Fibroblast of lung (primary cell): ENCODE measurements at places on chromosomes 2 and 18.
A peak's percentile ranks its signal among the peaks of the same experiment; 100 is the strongest.

DNA sequence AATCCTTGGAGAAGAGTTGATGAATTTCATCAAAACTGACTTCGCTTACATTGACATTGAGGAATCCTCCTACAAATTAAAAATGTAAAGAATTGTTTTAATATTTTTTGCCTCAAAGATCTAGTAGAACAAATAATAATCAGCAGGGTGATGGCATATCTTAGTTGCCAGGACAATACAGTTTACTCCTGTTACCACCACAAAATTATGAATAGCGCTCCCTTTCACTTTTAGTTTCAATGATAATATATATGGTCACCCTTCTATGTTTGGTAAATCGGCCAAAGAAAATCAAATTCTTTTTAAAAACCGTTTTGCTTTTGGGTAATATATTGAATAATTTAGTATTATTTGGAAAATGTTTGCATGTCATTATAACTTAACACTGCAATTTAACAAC is 39.0 kb downstream of the B4GALT6 start:
- DNase-seq: no peak

DNA sequence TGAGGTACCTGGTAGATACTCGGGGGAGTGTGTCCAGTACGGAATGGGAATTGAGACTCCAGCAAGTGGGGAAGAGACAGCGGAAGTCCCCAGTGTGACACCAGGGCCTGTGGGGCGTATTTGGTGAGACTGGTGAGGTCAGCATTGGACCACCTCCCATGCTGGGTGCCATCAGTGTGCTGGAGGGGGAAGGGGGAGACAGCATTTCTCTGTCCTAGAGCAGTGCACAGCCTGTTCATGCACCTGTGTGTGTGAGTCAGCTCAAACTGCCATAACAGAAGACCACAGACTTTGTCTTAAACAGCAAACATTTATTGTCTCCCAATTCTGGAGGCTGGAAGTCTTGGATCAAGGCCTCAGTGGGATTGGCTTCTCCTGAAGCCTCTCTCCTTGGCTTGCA is 301.8 kb downstream of the GBX2 start:
- DNase-seq: no peak

DNA sequence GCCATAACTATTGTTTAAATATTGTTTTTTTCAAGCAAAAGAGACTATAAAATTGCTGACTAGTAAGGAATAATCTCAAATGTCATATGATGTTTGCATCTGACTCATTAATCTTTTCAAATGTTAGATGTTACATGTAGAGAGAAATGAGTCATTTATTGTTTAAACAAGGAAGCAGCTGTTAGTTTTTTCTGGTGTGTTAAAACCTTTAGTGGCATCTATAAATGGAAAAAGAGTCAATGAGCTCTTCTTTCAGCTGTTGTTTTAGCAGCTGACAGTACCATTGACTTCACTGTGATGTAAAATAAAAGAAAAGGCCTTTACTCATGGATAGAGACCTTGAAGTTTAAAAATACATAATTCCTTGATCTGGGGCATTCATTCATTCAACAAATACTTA is 1.8 kb upstream of the KLHL41 start:
- peak; percentile 61 for DNase-seq

DNA sequence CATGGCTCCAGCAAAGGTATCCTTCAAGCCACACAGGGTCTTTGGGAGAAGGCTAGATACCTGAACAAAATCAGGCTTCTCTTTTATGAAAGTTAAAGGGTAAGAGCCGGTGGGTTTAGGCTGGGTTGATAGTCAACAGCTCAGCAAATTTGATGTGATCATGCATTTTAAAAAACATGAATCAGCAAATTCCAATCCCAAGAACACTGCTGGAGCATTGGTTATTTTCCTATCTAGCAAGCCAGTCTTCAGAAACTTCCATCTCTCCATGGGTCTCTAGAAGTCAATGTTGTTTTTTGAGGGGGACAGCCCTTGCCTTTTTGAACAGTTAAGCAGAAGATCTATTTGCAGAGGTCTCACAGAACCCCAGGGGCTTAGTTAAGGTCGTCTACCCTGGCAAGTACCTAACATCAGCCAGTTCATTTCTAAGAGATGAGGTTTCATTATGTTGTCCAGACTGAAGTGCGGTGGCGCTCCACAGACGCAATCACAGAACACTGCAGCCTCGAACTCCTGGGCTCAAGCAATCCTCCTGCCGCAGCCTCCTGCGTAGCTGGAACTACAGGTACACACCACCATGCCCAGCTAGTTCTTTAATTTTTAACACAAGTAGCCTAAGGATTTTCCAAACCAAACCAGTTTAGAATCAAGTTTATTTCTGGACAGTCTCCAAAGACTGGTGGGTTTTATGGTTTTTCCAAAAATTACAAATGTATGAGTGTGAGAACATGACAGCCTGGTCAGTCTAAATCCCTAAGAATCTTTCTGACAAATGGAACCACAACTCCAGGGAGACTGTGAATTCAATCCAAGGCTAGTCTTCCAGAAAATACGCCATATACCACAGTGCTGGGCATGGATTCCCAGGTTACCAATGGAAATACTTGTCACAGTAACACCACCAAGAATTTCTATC is 4.1 kb upstream of the ZCCHC2 start:
- peak; percentile 52 for DNase-seq
